ENCODE measurements at places on chromosomes 16 and 17. TPM values are rescaled to one million over a fixed set of nuclear protein-coding genes. Genes with fewer than 3 reads are reported as not detected.

DNA sequence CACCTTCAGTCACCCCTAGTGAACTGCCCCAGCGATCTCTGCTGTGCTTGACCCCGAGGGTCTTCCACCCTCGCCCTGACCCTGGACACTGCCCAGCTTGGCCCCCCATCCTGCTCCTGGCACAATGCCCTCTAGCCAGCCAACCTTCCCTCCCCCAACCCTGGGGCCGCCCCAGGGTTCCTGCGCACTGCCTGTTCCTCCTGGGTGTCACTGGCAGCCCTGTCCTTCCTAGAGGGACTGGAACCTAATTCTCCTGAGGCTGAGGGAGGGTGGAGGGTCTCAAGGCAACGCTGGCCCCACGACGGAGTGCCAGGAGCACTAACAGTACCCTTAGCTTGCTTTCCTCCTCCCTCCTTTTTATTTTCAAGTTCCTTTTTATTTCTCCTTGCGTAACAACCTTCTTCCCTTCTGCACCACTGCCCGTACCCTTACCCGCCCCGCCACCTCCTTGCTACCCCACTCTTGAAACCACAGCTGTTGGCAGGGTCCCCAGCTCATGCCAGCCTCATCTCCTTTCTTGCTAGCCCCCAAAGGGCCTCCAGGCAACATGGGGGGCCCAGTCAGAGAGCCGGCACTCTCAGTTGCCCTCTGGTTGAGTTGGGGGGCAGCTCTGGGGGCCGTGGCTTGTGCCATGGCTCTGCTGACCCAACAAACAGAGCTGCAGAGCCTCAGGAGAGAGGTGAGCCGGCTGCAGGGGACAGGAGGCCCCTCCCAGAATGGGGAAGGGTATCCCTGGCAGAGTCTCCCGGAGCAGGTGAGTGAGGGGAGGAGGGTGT is at the start of gene TNFSF13:
Gene TNFSF13 (plus strand): TSS at position 207 of the 776 bp plus-strand sequence. CDS start 290 bp downstream, at position 497.
- H3K27me3 ChIP-seq = no peaks in the 10 kb centered on the region
- H3K4me1 ChIP-seq = peaks cover 51% of the 10 kb centered on the region
- peak within 1 kb of the TSS; percentile 99 for H3K27ac ChIP-seq
- peak within 1 kb of the TSS; percentile 58 for H3K4me3 ChIP-seq

DNA sequence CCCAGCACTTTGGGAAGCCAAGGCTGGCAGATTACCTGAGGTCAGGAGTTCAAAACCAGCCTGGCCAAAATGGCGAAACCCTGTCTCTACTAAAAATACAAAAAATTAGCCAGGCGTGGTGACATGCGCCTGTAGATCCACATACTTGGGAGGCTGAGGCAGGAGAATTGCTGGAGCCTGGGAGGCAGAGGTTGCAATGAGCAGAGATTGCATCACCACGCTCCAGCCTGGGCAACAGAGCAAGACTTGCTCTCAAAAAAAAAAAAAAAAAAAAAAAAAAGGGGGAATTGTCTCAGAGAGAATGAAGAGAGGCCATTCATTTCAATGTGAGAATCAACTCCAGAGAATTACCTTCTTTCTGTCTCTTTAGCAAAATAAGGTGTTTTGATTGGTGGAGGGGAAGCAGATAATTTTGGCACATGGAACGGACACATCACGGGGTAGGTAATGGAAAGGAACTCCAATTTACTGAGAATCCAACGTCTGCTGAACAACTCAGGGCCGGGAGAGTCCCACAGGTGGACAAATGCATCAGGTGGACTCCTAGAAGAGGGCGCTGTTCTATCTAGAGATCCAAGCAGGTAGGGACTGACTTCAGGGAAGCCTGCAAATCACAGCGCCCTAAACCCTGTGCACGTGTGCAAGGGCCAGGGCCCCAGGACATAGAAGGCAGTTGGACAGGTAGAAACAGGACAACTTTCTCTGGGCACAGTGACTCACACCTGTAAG is 77.5 kb downstream of the BMERB1 start:
- H3K36me3 ChIP-seq = no peaks in the 10 kb centered on the region
- no peak for DNase-seq
- peaks cover 7% of the 10 kb centered on the region for H3K27me3 ChIP-seq
- H3K4me1 ChIP-seq = no peaks in the 10 kb centered on the region

DNA sequence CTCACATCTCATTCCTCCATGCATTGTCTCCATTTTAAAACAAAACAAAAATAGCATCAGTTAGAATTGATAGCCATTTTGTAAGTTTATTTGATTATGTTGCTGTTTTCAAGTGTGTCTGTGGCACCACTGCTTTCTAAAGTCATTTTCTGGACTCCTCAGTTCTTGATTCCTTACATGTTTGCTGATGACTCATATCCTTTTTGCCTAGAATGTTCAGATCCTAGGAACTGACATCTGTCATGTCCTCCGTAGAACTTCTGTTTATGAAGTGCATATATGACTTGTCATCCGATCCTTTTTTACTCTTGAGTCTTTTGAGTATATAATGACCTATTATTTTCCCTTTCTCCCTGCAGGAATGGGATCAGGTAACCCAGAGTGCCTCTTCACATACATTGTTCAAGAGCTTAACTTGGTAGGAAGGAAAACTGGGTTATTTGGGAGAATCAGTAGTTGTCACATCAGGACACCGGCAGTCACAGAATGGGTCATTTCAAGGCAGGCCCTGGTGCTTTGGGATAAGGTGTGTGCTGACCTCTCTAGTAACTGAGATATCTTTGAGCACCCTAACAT is 69.2 kb downstream of the MAP2K4 start:
- no peaks in the 10 kb centered on the region for H3K27me3 ChIP-seq
- H3K4me3 ChIP-seq = no peak overlapping the region
- no peaks in the 10 kb centered on the region for H3K4me1 ChIP-seq
- DNase-seq = no peak
- H3K36me3 ChIP-seq = peaks cover 17% of the 10 kb centered on the region

DNA sequence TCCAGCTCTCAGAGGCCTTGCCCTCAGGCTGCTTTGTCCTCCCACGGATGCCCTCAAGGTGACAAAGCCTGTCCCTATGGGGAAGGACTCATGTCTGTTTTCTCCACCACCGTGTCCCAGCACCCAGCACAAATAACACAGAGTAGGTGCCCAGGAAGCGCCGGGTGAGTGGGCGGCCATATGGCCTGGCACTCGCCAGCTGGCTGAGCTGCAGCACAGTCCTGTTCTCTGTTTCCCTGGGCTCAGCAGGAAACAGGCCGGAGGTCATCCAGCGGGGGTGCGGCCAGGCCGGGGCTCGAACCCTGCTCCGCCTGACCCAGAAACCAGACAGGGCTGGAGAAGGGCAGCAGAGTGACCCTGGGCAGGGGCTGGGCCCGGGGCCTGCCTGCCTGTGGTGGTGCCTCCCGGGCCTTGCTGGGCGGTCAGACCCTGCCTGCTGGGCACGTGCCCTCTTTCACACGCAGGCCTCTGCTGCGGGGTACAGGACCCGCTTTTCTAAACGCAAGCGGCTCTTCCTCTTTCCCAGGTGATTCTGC is 139.0 kb upstream of the CIBAR2 start:
- no peaks in the 10 kb centered on the region for H3K4me1 ChIP-seq
- H3K27ac ChIP-seq = no peak overlapping the region
- H3K4me3 ChIP-seq = no peak overlapping the region
- H3K27me3 ChIP-seq = no peaks in the 10 kb centered on the region
- DNase-seq = no peak

DNA sequence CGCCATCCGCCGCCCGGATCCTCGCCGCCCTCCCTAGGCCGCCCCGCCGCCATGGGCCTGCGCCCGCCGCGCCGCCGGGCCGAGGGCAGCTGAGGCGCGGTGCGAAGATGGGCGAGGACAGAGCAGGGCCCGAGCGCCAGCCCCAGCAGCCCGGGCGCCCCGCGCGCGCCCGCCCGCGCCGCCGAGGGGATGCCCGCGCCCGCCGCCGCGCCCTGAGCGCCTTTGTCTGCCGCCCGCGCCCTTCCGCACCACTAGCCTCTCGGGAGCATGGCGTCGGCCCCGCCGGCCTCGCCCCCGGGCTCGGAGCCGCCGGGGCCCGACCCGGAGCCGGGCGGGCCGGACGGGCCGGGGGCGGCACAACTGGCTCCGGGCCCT is 278 bp downstream of the RAB11FIP3 start:
- peak overlapping the region; percentile 63 for H3K4me3 ChIP-seq
- H3K27me3 ChIP-seq = no peaks in the 10 kb centered on the region
- peaks cover 3% of the 10 kb centered on the region for H3K36me3 ChIP-seq

GRCh38 chr16:68512183-68512582 is 26.9 kb upstream of the ZFP90 start:
- H3K27ac ChIP-seq = no peak overlapping the region
- no peak for DNase-seq
- H3K36me3 ChIP-seq = no peaks in the 10 kb centered on the region
- no peak overlapping the region for H3K4me3 ChIP-seq
- peaks cover 6% of the 10 kb centered on the region for H3K27me3 ChIP-seq

GRCh38 chr17:68346448-68346847 is 55.2 kb downstream of the ARSG start:
- H3K4me3 ChIP-seq = no peak overlapping the region
- H3K4me1 ChIP-seq = no peaks in the 10 kb centered on the region
- no peaks in the 10 kb centered on the region for H3K36me3 ChIP-seq
- no peak overlapping the region for H3K27ac ChIP-seq
- no peaks in the 10 kb centered on the region for H3K27me3 ChIP-seq

GRCh38 chr17:73261952-73262675 is 434 bp upstream of the CPSF4L start:
- H3K4me1 ChIP-seq = peaks cover 25% of the 10 kb centered on the region
- H3K27me3 ChIP-seq = no peaks in the 10 kb centered on the region
- DNase-seq = peak; percentile 63
- no peaks in the 10 kb centered on the region for H3K36me3 ChIP-seq

DNA sequence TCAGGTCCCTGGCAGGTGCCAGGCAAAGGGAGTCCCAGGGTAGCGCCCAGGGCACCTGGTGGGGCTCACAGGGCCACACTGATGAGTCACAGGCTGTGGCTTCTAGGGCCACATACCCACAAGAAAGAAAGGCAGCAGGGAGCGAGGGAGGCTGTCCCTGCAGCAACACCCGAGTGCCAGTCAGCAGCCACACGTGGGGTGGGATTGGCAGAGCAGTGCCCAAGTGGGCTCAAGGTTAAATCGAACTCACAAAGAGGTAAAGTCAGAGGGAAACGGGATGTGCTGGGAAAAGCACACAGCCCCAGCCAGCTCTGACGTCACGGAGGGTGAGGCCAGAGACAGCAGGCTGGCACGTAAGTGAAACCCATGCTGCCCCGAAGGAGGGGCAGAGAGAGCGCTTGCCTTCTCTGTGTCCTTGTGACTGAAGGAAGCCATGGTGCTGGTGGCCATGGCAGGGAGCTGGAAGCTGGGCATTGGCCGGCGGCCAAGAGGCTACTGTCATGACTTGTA is 33.8 kb downstream of the FA2H start:
- no peaks in the 10 kb centered on the region for H3K36me3 ChIP-seq
- no peaks in the 10 kb centered on the region for H3K27me3 ChIP-seq
- no peak overlapping the region for H3K4me3 ChIP-seq
- no peak overlapping the region for H3K27ac ChIP-seq

- no peak overlapping the region for H3K4me3 ChIP-seq
- H3K36me3 ChIP-seq = no peaks in the 10 kb centered on the region
- DNase-seq = no peak
- peaks cover 6% of the 10 kb centered on the region for H3K27me3 ChIP-seq
- no peaks in the 10 kb centered on the region for H3K4me1 ChIP-seq
These were observed 53.9 kb upstream of the CCL2 start for GRCh38 chr17:34201225-34201624.

GRCh38 chr16:12093902-12094301 is 117.4 kb downstream of the SNX29 start:
- no peak overlapping the region for H3K4me3 ChIP-seq
- no peaks in the 10 kb centered on the region for H3K27me3 ChIP-seq
- DNase-seq = no peak

DNA sequence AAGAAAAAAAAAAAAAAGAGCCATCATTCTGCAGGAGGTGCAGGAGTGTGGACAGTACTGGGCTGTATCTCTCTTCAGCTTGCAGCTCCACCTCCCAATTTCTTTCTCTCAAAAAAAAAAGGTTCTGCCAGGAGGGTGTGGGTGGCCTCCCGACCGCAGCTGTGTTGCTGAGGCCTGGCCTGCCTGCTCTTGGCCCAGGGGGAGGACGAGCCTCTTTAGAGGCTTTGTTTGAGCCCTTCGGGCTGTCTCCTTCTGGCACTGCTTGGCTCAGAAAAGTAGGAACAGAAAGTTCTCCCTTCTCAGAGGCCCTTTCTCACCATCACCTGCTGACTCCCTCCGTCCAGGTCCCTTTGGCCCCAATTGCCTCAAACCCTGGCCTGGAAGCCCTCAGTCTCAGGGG is 22.2 kb upstream of the C17orf107 start:
- no peak overlapping the region for H3K27ac ChIP-seq
- H3K4me3 ChIP-seq = no peak overlapping the region
- no peaks in the 10 kb centered on the region for H3K27me3 ChIP-seq
- no peak for DNase-seq
- H3K36me3 ChIP-seq = peaks cover 50% of the 10 kb centered on the region

GRCh38 chr17:36124879-36125824 is 21.5 kb downstream of the CCL4 start:
- DNase-seq = no peak

- H3K4me3 ChIP-seq = no peak overlapping the region
- no peaks in the 10 kb centered on the region for H3K36me3 ChIP-seq
- H3K4me1 ChIP-seq = no peaks in the 10 kb centered on the region
- H3K27me3 ChIP-seq = no peaks in the 10 kb centered on the region
These were observed 23.5 kb downstream of the ORC6 start for GRCh38 chr16:46712911-46713310.

DNA sequence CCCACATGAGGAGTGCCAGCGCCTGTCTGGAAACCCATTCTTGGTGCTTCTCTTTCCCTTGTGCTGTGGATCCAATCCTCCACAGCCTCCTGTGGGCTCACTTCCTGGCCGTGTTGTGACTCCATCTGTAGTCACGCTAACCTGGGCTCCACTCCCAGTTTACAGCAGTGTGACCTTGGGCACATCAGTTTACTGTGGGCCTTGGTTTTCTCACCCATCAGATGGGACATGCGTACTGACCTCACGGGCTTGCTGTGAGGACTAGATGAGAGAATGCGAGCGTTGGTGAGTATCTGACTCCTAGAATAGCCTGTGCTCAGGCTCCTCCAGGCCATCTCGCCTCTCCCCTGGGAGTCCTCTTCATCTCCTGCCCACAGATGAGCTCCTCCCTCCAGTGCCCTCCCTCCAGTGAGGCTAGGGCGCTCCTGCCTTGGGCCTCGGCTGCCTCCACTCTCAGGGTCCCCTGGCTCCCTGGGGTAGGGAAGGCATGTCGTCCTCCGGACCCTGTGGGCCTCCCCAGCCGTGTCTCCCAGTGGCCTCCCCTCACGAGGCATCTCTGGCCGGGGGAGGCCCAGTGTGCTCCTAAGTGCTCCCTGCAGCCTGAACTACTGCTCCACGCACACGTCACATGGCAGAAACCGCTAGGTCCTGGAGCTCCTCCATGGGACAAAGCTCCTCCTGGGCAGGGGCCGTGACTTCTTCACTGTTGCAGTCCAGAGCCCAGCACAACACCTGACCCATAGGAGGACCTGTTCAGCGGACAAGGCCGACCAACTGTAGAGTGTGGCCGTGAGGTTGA is 5.2 kb upstream of the FOXJ1 start:
- H3K4me3 ChIP-seq = no peak overlapping the region
- H3K27ac ChIP-seq = peak overlapping the region; percentile 2
- DNase-seq = no peak
- peaks cover 12% of the 10 kb centered on the region for H3K4me1 ChIP-seq

The EFCAB13 gene
- polyA plus RNA-seq = 9.4 TPM

The PLK1 gene
- 13.0 TPM for polyA plus RNA-seq

The RFWD3 gene
- 19.7 TPM for polyA plus RNA-seq

The SLC35G6 gene
- 0.52 TPM for polyA plus RNA-seq

The NAGS gene
- polyA plus RNA-seq = 37.5 TPM

The SEZ6L2 gene
- 52.3 TPM for polyA plus RNA-seq

The LSM12 gene
- polyA plus RNA-seq = 31.5 TPM

The KRTAP1-5 gene
- polyA plus RNA-seq = not detected
